Activated naive CD4-positive, alpha-beta T cell treated with anti-CD3 and anti-CD28 coated beads, Interleukin-2, amount 50 U/mL, for 16 hours (primary cell): ENCODE measurements at places on chromosomes 4 and X.

GRCh38 chr4:84401701-84402306 is 97.3 kb downstream of the NKX6-1 start:
- no peak for DNase-seq

- DNase-seq, result no peak
Observed at GRCh38 chr4:149466446-149466845, 349.2 kb downstream of the IQCM start.

DNA sequence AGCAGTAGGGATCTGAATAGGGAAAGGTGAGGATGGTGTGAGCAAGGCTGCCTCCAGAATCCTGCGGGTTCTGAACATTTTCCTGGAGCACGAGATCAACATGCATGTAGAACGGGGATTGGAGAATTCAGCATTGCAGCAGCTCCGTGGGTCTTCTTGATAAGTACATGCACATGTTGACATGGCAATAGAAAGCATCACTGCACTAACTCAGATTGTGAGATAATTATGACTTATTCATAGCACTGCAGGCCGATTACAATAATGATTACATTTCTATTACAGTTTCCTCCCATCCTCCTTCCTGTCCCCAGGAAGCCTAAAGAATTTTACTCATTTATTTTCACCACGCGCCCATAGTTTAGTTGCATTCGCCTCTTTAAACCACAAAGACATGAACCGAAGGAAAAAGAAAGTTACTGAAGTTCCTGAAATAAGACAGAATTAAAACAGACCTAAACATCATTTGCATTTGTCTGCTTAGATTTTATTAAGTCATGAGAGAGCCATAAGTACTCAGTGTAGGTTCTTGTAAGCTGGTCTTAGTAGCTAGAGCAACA is 61.3 kb upstream of the ARX start:
- DNase-seq, result no peak

GRCh38 chr4:119932277-119932676 is 134.4 kb downstream of the MAD2L1 start:
- no peak for DNase-seq

DNA sequence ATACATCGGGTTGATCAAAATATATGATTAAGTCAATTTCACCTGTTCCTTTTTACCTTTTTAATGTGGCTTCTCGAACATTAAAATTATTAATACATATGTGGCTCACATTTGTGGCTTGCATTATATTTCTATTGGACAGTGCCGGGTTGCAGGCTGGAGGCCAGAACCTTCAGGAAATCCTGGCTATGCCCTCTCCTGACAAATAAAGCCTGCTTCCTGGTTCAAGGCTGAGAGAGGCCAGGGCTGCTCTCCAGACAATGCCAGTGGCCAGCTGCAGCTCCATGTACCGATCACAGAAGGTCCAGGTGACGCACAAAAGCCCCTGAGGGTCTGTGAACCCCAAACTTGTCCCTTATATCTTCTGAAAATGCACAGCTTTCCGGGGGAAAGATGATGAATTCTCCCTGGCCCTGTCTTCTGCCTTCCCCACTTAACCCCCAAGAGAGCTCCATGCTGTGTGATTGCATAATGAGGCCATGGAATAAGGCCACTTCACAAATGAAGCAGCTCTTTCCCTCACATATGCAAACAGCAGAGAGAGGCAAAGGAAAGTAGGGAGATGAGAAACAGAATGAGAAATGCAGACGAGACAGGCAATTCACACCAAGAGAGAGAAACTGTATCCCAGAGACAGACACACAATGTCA is 241.2 kb downstream of the BCOR start:
- no peak for DNase-seq
